Mucosa of gallbladder (tissue), 1 donor: ENCODE measurements at places on chromosomes 4 and X. TPM values are rescaled to one million over a fixed set of nuclear protein-coding genes. Genes with fewer than 3 reads are reported as not detected.

The GPM6B gene
- total RNA-seq: 6.8 TPM

The PAGE4 gene
- not detected for total RNA-seq

DNA sequence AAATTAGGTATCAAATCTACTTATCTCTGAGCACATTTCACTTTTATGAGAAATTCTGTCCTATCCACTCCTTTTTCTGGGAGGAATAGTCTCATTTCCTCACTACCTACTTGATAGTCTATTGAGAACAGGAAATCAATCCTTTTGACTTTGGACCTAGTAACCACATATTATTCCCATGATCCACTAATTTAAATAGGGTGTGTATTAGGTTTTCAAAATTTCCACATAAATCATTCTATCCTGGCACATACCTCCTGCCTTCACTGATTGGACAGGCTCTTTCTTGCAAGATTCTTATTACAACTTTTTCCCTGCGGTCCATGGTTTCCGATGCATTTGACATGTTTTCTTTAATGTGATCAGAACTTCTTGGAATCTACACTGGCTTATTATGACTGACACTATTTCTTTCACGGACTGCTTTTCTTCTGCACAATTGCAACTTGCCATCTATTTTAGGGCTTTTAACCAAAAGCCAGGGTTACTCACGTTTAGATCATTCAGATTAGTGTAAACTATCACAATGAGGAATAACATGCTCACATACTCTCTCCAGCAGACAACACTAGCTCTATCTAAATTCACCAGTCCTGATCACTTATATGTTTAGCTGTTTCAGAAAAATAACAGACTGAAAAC, 419.9 kb upstream of the SLIT2 start:
- no peak for DNase-seq

- DNase-seq: no peak
Observed at GRCh38 chrX:7110821-7111276, 36.7 kb upstream of the STS start.

- peak; percentile 75 for DNase-seq
Observed at GRCh38 chr4:25439918-25440477, 62.9 kb downstream of the ANAPC4 start.

DNA sequence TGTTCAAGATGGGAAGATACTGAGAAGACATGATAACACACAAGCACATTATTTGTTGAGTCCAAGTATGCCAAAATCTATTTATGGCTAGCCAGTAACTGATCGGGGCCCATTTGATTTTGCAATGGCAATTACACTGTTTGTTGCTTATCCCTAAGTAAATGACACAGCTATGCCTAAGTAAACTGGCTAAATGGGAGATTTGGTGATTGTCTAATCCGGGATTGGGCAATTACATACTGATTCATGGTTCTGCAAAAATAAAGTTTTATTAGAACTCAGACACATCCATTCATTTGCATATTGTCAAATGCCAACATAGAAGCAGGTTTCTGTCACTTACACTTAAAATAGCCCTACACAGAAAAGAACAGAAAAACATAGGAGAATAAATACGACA, 140.2 kb upstream of the TBL1X start:
- DNase-seq: no peak

DNA sequence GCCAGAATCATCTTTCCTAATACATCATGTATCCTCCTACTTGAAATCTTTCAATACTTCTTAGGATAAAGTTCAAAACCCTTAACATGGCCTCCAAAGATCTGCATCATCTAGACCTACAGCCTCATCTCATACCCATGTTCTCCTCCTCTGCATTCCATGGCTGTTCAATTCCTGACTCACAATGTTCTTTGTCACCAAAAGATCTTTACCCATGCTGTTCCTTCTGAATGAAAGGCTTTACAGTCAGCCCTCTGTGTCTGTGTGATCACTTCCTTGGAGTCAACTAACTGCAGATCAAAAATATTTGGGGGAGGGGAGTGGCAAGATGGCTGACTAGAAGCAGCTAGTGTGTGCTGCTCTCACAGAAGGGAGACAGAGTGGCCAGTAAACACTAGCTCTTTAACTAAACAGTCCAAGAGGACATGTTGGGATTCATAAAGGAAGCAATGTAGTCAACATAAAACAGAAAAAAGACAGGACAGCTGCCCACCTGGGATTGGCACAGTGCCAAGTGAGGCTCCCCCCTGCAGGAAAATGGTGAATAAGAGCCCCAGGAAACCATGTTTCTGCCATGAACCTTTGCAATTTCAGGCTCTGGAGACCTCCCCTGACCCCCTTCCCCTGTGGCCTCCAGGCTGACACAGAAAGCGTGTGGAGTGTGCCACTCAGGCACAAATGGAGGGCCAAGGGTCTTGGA, 31.9 kb downstream of the CBR4 start:
- no peak for DNase-seq
